ENCODE measurements at places on chromosomes 3 and 15.
A peak's percentile ranks its signal among the peaks of the same experiment; 100 is the strongest.

DNA sequence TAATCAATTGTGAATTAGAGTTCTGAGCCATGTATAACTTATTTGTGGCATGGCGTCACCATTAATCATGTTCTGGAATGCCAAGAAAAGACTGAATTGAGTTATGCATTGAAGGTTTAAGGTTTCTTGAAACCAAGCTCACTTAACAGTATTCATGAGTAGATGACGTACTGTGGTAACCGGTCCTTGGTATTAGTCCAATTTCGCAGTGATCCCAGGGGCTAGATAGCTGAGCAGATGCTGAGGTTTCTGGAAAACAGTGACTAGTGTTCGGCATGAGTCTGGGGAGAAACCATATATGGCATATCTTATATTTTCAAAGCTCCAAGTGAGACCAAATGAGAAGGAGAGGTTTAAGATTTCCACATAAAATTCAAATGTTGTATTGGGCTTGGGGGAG is 218.3 kb upstream of the LYSMD4 start:
- DNase-seq = no peak

DNA sequence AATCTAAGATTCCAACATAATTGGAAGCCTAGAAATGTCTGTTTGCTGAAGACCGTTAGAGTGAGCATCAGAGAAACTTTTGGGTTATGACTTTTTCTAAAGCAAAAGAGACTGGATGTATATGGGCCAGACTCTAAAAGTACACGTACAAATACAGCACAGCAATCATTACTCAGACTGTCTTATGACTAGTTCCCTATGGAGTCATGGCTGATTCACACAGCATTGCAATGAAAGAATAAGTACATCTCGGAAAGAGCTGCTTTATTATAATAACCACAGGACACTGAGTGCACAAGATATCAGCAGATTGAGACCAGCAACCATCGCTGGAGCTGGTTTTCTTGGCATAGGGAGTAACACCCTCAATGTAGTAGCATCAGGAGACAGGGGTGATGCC is 618.6 kb downstream of the NLGN1 start:
- no peak for DNase-seq

DNA sequence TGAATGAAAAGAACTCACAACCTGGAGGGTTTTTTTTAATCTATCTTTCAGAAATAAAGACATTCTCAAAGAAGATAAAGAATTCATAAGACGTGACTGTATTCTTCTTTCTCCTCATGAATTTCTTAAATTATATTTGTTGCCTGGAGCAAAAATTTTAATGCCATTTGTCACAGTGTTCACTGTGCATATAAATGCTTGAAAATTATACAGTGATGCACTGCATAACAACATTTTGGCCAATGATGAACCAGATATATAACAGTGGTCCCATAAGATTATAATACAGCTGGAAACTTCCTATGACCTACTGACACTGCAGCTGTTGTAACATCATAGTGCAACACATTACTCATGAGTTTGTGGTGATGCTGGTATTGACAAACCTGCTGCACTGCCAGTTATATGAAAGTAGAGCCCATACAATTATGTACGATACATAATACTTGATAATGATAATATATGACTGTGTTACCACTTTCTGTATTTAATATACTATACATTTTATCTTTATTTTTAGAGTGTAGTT is 67.3 kb downstream of the P2RY1 start:
- DNase-seq = no peak

GRCh38 chr15:31001702-31002101 is 10.3 kb upstream of the MTMR10 start:
- no peak for DNase-seq

- DNase-seq = no peak
These were observed 1.4 kb downstream of the SETD5 start for GRCh38 chr3:9398700-9399336.

GRCh38 chr3:47407237-47407636 is 26.4 kb downstream of the PTPN23 start:
- no peak for DNase-seq

DNA sequence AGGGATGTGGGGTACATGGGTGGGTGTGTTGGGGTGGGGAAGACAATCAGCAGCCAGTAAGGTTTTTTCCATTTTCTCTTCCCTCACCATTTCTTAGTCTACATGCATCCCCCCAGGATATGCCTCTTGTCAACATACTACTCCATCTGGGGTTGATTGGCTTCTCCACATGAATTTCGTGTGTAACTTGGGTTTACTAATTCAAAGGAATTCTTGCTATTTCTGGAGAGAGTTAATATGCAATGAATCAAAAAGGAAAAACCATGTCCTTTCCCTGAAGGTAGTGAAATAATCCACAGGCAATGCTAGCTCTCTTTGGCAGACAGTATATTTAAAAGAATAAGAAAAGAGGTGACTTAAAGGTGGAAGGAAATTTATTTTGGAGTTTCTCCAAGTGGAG is 198.4 kb downstream of the EBLN2 start:
- no peak for DNase-seq

- peak; percentile 74 for DNase-seq
These were observed 6.1 kb downstream of the ATG3 start for GRCh38 chr3:112555535-112556170.

DNA sequence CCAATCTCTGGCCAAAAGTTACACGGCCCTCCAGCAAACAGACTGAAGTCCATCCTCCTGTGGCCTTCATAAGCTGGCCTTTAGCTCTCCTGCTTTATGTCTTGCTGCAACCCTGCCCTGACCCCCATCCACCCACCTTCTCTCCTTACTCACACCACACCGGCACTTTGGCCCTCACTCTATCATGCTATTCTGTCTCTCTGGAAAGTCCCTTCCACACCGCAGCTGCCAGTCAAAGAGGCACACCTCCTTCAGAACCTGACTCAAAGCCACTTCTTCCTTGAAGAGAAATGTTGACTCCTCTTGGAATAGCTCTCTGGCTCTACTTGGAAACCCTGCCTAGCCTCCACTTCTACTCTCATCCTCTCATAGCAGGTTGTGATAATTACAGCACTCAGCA is 4.5 kb downstream of the GPR156 start:
- no peak for DNase-seq

- DNase-seq = no peak
These were observed 120.8 kb downstream of the GMPS start for GRCh38 chr3:155991212-155991611.

DNA sequence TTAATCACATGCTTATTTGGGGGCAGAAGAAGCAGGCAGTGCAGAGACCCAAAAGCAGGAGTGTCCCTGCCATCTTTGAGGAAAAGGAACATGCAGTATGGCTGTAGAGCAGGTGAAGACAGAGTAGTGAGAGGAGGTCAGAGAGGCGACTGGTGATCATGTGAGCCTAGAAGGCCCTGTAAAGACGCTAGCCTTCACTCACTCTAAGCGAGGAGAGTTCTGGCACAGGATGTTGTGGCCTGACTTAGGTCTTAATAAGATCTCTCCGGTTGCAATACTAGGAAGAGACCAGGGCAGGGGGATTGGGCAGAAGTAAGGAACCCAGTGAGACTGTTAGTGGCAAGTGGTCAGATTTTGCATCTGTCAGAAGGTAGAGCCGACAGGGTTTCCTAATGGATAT is 114.5 kb upstream of the ZBED2 start:
- no peak for DNase-seq

DNA sequence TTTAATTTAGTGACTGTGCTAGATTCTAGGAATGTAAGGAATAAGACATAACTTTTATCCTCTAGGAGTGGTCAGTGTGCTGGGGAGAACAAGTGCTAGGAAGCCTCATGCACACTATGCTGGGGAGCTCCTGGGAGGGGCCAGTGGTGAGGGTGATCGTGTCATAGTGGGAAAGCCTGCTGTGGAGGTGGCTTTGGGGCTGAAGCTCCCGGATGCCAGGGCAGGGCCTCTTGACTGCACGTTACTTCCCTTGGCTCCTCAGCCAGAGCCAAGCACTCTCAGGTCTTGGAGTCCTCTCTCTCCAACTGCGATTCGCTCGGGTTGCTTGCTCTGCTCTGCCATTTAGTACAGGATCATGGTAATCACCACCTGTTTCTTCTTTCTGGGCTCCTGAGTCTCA is 33.6 kb downstream of the SQOR start:
- DNase-seq = no peak

DNA sequence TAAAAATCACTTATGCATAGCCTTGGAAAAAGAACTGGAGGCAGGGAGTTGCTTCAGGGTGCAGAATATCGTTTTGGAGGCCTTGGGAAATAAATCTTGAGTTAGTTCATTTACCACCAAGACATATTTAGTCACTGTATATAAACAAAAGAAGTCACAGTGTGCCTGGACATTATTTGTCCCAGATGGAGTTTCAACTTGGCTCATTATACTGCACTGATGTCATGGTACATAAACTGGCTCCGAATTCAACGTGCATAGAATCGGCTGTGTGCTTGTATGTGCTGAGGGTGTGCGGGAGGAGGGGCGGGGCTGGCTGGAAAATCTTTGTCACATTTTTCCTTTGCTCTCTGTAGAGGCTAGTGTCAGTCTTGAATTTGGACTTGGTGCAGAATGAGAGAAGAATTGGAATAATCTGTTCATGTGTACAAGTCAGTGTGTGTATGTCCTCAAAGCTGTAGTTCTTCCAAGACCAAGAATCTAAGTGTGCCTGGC is 86.6 kb downstream of the FNDC3B start:
- DNase-seq = no peak

DNA sequence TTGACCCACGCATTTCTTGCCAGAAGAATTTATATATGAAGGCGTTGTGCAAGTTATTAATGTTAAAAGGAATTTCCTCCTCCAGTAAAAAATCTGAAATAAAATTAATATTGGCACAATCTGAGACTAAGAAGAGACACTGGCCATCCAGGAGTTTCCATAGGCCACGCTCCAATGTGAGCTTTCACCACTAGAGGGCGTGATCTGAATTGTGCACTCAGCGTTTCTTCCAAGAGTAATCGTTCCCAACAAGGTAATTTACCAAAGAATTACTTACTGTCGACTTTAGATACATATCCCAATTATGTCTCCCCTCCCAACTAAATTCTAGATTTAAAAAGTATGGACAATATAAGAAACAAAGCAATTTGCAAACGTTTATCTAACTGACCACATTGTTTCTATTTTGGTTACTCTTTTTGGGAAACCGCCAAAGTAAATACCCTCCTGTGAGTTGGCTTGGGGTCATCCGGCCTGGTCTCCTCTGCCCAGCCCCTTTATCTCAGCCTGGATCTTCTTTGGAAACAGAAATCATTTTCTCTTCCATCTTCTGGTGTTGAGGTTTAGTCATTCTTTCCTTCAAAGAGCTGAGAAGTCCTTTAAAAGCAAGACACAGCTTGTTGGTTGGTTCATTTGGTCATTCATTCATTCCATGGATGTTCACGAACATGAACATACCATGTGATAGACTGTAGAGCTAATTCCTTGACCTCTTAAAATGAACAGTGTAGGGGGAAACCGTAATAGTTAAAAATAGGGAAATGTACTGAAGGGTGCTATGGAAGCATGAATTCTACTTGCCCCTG is 26.2 kb downstream of the POLR2M start:
- peak; percentile 46 for DNase-seq

DNA sequence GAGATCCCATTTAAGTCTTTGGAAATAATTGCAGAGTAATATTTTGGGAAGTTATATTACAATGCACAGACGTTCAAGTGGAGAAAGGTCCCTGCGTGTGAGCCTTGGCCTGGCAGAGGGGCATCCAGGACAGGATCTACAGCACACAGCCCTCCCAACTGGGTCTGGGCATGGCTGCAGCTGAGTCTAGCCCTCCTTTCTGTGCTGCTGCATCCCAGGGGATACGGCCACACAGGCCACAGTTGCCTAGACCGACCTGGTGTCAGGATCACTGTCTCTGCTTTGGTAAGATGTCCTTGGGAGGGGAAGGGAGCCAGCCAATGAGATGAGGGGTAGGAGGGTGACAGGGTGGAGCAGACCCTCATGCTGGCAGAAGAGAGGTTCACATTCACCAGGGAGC is 46.1 kb downstream of the APBA2 start:
- no peak for DNase-seq

- DNase-seq = no peak
These were observed 23.0 kb upstream of the FURIN start for GRCh38 chr15:90845201-90845949.

- DNase-seq = no peak
These were observed 24.6 kb downstream of the CCDC14 start for GRCh38 chr3:123936400-123936799.

- DNase-seq = no peak
These were observed 188.0 kb downstream of the PEX5L start for GRCh38 chr3:179848711-179849110.

- no peak for DNase-seq
These were observed 244.3 kb downstream of the ULK4 start for GRCh38 chr3:41717641-41718040.

- no peak for DNase-seq
These were observed 98.8 kb downstream of the SH3GL3 start for GRCh38 chr15:83545804-83546511.

- no peak for DNase-seq
These were observed 154.4 kb downstream of the KCNAB1 start for GRCh38 chr3:156274791-156275190.

GRCh38 chr3:89057398-89057797 is 50.0 kb upstream of the EPHA3 start:
- no peak for DNase-seq

- no peak for DNase-seq
These were observed 27.9 kb upstream of the MUC20 start for GRCh38 chr3:195692781-195693427.

GRCh38 chr15:69037977-69038376 is 23.5 kb downstream of the NOX5 start:
- DNase-seq = no peak

- no peak for DNase-seq
These were observed 8.8 kb downstream of the BCL2A1 start for GRCh38 chr15:79962178-79962577.

DNA sequence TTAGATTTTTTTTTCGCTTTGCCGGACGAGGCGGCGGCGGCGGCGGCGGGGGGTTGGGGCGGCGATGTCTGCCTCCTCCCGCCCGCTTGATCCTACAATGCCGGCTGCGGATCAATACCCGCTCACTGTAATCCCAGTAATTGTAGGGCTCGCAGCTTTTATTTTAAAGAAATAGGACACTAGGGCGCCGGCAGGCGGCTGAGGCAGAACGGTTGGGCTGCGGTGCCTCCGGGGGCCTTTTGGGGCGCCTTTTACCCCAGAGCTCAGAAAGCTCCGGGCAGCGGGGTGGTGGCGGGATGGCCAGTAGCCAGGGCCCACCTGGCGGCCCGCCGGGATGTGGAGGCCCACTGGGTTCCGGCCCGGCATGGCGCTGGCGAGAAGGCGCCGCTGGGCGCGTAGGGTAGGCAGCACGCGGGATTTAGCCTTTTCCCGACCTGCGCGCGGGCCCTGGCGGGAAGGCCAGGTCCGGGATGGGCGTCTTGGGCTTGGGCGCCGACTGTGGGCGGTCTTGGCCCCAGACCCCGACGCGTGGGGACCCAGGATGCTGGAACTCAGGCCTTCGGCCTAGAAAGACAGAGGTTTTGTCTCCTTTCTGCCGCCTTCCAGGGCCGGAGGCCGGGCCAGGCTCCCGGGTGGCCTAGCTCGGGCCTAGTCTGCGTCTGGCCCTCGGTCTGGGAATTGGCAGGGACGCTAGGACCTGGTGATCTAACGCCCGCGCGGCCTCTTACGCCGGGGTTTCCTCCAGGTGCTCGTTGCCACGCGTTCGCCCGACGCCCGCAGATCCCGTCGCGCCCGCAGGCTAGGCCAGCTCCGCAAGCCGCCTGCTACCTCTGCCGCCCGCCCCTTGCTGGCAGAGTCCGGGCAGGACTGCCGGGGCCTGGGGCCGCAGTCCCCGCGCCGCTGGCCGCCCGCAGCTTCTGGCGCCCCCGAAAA is 15.5 kb upstream of the ONECUT1 start:
- no peak for DNase-seq

Data from COR-L47 (cell line).